Mesangial cell (primary cell): ENCODE measurements at places on chromosomes 12 and 14. TPM values are rescaled to one million over a fixed set of nuclear protein-coding genes. Genes with fewer than 3 reads are reported as not detected.

The ACSM4 gene
- not detected in 2 replicates for total RNA-seq

The GNB3 gene
- total RNA-seq = 0.51 and 1.5 TPM in 2 replicates

The KCNC2 gene
- 0.51 TPM in 1 of 2 replicates, not detected in the other for total RNA-seq

The SMIM41 gene
- not detected in 2 replicates for total RNA-seq
